ENCODE measurements at places on chromosomes 1 and 21.

DNA sequence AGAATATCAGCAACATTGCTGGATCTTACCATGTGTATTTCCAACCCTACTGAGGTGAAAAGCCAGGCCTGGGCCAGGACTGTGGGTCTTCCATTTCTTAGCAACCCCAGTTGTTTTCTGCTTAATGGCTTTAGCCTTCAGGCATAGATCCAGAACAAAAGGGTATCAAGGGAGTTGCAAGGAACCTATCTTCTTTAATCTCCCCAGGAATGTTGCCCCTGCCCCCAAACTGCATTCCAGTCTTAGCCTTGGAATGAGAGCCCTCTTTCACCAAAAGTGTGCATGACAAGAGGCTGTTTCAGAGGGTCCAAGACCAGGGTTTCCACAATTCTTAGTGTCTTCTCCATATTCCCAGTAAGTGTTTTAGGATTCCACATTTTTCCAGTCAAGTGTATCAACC, 87.9 kb upstream of the SOX13 start:
- DNase-seq = no peak

- DNase-seq = no peak
Measured at GRCh38 chr1:215439549-215439948, 127.6 kb upstream of the KCTD3 start.

GRCh38 chr1:213287987-213288386, 236.9 kb downstream of the RPS6KC1 start:
- no peak for DNase-seq

DNA sequence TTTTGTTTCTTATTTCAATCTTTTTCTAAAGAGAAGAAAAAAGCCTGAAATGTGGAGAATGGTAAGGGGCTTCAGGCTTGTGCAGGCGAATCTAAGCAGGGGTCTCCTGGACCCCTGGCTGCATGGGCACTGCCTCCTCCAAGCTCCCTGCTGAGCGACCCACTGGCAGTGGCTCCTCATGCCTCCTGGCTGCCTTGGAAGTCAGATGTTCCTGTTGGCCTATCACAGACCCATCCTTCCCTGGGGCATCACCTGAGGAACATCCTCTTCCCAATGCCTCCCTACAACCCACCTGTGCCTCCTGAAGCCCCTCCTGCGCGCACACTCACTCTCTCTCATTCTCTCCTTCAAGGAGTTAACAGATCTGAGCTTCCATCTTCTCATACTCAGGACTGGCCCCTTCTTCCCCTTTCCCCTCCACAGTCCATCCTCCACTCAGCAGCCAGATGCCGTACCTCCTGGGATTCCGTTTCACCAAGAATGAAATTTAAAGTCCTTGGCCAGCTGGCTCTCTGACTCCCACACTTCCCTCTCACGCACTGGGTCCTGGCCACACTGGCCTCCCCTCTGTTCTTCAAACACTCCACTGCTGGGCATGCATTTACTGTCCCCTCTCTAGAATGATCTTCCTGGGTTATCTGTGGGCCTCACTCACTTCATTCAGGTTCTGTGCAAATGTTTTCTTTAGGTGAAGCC, 41.7 kb downstream of the AZIN2 start:
- no peak for DNase-seq

GRCh38 chr1:239736479-239736878, 350.1 kb downstream of the CHRM3 start:
- DNase-seq = no peak

DNA sequence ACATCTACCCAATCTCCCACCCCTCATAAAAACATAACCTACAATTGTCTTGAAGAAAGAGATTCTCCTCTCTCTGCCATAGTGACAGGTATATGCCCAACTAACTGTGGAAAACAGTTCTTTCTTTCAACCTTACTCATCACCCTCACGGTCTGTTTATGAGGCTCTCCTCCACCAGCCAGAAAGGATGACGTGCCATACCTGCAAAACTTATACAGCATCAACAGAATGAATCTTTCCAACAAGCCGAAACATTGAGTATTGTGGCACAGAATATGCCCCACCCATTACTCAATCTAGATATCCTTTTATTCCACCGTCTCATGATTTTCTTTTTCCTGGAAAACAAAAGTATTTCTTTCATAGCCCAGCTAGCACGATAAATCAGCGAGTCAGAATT, 55.7 kb downstream of the RBM11 start:
- no peak for DNase-seq

- no peak for DNase-seq
Measured at GRCh38 chr1:109610609-109611307, 8.7 kb downstream of the GNAT2 start.

DNA sequence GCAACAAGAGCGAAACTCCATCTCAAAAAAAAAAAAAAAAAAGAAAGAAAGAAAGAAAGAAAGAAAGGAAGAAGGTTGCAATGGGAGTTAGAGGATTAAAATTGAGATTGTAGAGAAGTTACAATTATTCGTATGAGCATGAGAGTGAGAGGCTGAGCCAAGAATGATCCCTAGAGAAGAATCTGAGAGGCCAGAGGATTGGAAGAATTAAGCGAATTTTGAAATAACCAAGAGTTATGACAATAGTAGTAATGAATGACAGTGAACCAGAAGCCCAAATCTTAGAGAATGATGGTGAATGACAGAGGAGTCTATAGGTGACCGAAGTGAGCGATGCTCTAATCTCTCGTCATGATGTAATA, 369 bp upstream of the ZYG11B start:
- DNase-seq = no peak

DNA sequence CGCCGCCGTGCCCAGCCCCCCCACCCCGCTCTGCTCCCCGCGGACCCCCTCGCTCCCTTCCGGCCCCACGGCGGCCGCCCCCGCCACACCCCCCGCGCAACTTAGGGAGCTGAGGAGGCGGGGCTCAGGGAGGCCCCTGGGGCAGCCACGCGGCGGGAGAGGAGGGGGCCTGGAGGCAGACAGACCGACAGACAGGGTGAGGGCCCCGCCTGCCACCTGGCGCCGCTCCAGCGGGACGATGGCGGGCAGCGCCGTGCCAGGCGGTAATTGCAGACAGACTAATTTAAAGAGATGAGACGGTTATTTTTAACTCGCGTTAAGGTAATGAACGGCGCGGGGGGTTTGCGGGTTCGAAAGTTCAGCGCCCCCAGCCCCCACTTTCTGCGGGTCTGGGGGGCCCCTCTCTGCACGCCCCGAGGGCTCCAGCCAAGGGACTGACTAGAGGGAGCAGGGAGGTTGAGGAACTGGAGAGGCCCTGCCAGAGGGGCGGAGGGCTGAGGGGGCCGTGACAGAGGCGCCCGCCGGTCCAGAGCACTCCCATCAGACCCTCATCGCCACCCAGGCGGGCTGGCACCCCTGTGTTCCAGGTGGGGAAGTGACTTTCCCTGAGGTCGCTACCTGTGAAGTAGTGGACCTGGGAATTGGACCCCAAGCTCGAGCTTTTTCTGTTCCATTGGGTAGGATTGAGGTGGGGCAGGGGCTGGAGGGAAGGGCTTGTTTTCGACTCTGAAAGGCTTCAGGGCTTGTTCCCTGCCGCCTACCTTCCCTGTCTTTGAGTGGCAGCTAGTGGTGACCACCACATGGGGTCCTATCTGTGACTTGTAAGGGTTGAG, 5.4 kb downstream of the FOXO6 start:
- DNase-seq = no peak

DNA sequence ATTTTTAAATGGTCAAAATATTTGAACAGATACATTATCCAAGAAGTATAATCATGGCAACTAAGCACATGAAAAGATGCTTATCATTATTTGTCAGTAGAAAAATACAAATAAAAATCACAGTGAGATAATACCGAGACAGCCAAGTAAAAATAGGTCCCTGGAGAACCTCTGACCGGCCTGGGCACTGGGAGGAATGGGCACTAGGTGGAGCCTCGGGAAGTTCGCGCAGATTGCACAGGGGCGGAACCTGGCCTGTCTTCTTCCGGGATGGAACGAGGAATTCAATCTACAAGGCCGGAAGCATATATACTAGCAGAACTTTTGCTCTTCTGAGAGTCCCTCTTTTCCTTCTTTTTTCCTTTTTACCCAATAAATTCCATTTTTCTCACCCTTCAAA, 148.5 kb upstream of the CHRM3 start:
- DNase-seq = no peak

GRCh38 chr1:193419295-193419694, 232.9 kb upstream of the B3GALT2 start:
- DNase-seq = no peak

- no peak for DNase-seq
Measured at GRCh38 chr1:102970496-102971078, 137.7 kb downstream of the COL11A1 start.

- DNase-seq = no peak
Measured at GRCh38 chr1:68232289-68233148, at the start of gene WLS. Gene WLS (minus strand): TSS chr1:68232523. CDS start chr1:68232299, 224 bp downstream.

- DNase-seq = no peak
Measured at GRCh38 chr1:41072051-41072450, 50.5 kb upstream of the SLFNL1 start.

GRCh38 chr1:78491451-78492071, 787 bp downstream of the PTGFR start:
- DNase-seq = no peak

DNA sequence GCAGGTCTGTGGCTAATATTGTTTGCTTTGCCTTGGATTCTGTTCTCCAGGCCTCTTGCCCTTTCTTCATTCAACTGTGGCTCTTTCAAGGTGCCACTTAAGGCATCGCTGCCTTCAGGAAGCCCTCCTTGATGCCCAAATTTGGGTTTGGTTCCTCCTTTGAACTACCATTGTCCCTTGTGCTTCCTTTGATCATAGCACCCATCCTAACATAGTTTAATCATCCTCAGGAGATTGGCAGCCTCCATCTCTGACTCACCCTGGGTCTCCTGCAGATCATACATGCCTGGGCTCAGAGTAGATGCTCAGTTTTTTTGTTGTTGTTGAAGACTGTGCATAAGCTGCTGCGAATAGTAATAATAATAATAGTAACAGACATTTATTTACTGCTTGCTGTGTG, 54.4 kb upstream of the ACOT11 start:
- DNase-seq = no peak

DNA sequence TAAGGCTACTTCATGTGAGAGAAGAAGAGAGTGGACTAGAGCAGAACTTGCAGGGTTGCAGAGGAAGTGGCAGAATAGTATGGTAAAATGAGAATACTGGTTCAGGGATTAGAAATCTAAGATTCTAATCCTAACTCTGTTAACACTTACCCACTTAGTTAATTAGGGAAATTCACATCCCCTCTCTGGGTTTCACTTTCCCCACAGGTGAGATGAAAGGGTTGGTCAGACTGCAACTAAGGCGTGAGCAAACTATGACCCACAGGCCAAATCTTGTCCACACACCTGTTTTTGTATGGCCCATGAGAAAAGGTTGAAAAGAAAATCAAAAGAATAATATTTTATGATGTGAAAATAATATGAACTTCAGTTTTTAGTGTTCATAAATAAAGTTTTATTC, 117.5 kb downstream of the MACF1 start:
- no peak for DNase-seq

DNA sequence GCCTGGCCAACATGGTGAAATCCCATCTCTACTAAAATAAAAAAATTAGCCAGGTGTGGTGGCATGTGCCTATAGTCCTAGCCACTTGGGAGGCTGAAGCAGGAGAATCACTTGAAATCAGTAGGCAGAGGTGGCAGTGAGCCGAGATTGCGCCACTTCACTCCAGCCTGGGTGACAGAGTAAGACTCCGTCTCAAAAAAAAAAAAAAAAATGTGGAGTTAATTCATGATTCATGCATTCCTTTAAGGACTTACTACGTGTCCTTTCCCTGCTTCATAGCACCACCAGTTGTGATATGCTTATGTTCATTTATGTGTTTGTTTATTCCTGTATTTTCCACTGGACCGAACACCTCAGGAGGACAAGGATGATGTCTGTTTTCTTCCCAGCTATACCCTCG, 12.7 kb upstream of the PRELP start:
- no peak for DNase-seq

- DNase-seq = no peak
Measured at GRCh38 chr1:84862810-84863251, 30.2 kb downstream of the LPAR3 start.

GRCh38 chr1:6470132-6471085, 4.4 kb upstream of the TNFRSF25 start:
- DNase-seq = no peak

GRCh38 chr1:9877962-9878361, 32.1 kb downstream of the CTNNBIP1 start:
- DNase-seq = no peak

DNA sequence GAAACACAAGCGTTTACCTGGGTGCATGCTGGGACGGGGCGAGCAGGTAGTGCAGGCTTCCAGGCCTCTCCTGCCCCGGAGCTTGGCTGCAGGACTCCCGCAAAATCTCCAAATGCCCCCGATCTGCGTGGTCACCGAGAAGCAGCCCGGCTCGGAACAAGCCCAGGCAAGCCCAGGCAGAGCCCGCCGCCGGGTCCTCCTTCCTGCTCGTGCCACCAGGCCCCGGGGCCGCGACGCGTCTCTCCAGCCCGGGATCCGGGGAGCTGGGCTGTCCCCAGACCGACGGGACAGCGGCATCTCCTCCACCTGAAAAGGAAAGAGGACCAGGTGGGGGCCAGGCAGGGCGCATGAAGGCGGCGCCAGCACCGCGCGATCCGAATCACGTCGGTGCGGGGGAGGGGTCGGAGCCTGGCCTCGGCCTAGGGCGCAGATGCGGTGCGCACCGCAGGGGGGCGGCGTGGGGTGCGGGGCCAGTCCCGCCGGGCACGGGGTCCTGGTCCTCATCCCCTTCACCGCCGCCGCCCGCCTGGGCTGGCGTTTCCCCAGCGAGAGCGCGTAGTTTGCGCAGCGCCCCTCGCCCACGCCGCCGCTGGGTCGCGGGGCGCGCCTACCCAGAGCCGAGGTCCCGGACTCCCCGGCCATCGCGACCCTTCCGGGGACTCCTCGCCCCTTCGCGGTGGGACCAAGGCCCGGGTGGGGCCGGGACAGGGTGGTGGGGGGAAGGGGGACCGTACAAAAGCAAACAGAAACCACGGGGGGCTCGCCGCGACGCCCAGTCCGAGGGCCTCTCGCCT, 52.4 kb upstream of the H6PD start:
- DNase-seq = no peak

- no peak for DNase-seq
Measured at GRCh38 chr1:113980110-113980509, 836 bp downstream of the OLFML3 start.

DNA sequence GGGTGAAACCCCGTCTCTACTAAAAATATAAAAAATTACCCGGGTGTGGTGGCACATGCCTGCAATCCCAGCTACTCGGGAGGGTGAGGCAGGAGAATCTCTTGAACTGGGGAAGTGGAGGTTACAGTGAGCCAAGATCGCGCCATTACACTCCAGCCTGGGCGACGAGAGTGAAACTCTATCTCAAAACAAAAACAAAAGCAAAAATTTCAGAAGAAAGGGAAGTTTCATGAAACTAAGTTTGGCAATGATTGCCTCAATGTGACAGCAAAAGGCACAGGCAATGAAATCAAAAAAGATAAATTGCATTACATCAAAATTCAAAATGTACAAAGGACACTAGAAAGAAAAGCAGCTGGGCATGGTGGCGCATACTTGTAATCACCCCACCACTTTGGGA, 40.1 kb downstream of the BTF3L4 start:
- DNase-seq = no peak

GRCh38 chr1:38062361-38063288, 16.0 kb upstream of the POU3F1 start:
- DNase-seq = no peak

- no peak for DNase-seq
Measured at GRCh38 chr1:1361982-1362423, 3.6 kb upstream of the MXRA8 start.
